ENCODE measurements at places on chromosomes 2 and 18. TPM values are rescaled to one million over a fixed set of nuclear protein-coding genes. Genes with fewer than 3 reads are reported as not detected.

GRCh38 chr2:173667014-173667413 lies 298.2 kb downstream of the SP3 start:
- H3K4me3 ChIP-seq, result no peak overlapping the region
- peaks cover 13% of the 10 kb centered on the region for H3K27me3 ChIP-seq
- no peak overlapping the region for H3K27ac ChIP-seq
- no peaks in the 10 kb centered on the region for H3K4me1 ChIP-seq
- H3K36me3 ChIP-seq, result no peaks in the 10 kb centered on the region

DNA sequence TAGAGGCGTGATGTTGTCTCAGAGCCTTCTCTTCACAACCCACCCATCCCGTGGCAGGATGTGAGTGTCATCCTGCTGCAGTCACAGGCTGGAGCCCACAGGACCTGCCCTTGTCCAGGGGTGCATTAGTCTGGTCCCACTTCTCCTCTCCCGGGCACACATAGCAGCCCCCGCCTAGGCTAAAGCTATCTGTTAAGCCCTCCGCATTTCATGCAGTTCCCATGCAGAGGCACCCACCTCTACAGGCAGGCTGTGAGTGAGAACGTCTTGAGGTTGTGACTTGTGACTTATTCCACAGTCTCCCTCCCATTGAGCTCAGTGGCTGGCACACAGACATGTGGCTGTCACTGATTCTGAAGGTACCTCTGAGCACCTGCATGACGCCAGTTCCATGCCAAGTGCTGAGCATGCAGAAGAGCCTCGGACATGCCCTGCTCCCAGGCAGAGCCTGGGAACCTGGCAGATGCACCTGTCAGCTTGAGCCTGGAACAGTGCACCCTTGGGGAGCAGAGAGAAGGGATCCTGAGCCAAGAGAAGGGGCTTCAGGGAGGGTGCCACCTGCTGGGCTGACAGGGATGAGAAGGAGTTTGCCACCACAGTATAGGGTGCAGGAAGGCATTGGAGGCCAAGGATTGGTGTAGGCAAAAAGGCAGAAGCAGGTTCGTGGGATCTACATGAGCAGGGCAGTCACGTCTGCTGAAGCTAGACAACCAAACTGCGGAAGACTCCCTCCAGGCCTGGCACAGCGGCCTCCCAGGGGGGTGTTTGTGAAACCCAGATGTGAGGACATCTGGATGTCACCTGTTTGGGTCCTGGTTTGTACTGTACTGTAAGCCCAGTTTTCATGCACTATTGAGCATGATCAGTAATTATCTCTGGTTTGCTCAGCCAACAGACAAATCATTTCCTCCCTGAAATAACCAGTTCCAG lies 213.6 kb downstream of the GLI2 start:
- DNase-seq, result no peak
- H3K27me3 ChIP-seq, result no peaks in the 10 kb centered on the region
- H3K36me3 ChIP-seq, result no peaks in the 10 kb centered on the region
- H3K4me3 ChIP-seq, result no peak overlapping the region
- peaks cover 7% of the 10 kb centered on the region for H3K4me1 ChIP-seq

- peaks cover 31% of the 10 kb centered on the region for H3K4me1 ChIP-seq
- no peak overlapping the region for H3K4me3 ChIP-seq
- H3K27ac ChIP-seq, result no peak overlapping the region
- no peak for DNase-seq
Observed at GRCh38 chr2:105881286-105882136, 136.8 kb downstream of the NCK2 start.

DNA sequence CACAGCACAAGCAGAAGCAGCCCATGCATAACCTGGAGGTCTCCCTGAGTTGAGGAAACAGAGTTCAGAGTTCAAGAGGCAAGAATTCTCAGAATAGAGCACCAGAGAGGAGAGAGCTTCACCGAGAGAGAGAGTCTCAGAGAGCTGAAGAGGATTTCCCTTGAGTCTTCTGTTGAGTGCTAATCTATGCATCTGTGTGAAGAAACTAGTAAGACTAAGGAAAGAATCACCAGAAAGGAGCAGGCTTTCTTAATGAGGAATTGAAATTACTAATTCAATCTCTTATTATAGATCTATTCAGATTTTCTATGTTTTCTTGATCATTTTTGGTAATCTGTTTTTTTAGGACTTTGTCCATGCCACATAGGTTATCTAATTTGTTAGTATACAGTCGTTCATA lies 89.3 kb upstream of the CTAGE1 start:
- no peaks in the 10 kb centered on the region for H3K4me1 ChIP-seq
- no peak for DNase-seq
- no peaks in the 10 kb centered on the region for H3K36me3 ChIP-seq
- H3K27ac ChIP-seq, result no peak overlapping the region

DNA sequence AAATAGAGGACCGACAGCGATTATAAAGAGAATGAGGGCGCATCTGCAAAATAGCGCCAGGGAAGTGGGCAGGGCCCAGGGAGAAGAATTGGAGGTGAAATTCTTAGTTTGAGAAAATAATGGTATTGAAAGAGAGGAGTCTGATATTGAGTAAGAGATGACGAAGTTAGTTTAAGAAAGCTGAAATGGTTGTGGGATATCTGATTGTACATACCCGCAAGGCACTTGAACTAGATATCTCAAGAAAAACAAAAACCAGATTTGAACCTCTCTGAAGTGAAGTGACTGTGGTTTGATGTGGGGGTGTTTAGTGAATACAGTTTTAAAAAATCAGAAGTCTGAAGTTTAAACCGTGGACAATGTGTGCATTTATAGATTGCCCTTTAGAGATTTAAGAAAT lies 38.9 kb downstream of the ZNF532 start:
- no peaks in the 10 kb centered on the region for H3K36me3 ChIP-seq
- DNase-seq, result no peak
- H3K27me3 ChIP-seq, result peaks cover 17% of the 10 kb centered on the region
- no peak overlapping the region for H3K4me3 ChIP-seq
- H3K4me1 ChIP-seq, result no peaks in the 10 kb centered on the region
- no peak overlapping the region for H3K27ac ChIP-seq

- H3K27me3 ChIP-seq, result peaks cover 2% of the 10 kb centered on the region
- DNase-seq, result no peak
- peaks cover 4% of the 10 kb centered on the region for H3K36me3 ChIP-seq
- no peak overlapping the region for H3K27ac ChIP-seq
- H3K4me1 ChIP-seq, result peaks cover 6% of the 10 kb centered on the region
Observed at GRCh38 chr2:8059255-8059654, 622.6 kb upstream of the ID2 start.

DNA sequence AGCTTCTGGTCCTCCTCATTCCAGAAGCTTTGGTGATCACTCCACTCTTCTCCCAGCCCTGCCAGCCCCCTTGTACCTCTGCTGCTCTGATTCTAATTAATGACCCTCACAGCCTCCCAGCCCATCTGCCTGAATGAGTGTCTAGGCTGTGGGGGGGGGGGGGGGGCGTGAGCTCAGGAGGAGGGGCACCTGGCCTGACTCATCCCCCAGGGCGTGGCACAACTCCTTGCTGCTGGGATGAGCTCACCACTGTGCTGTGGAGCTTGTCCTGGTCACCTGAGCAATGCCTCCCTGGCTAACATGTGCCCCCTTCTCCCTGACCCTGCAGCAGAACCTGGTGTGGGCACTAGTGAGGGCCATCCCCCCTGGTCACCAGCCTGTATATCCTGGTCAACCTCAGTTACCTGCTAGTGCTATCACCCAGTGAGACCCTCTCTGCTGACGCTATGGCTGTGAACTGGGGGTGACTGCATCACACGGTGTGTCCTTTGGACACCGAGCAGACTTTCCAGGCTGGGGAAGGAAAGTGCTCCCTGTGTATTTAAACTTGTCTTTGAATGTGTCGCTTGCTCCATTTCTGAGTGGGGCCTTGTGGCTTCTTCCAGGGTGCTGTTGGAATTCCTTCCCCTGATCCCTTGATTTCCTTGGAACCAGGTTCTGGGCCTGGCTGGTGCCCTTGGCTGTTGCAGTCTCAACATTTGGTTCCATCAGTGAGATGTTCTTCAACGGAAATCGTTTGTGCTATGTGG lies 41.5 kb upstream of the PUM2 start:
- no peak overlapping the region for H3K27ac ChIP-seq
- no peak for DNase-seq
- peaks cover 18% of the 10 kb centered on the region for H3K27me3 ChIP-seq
- no peaks in the 10 kb centered on the region for H3K4me1 ChIP-seq
- H3K4me3 ChIP-seq, result no peak overlapping the region
- H3K36me3 ChIP-seq, result no peaks in the 10 kb centered on the region

The ANKZF1 gene
- total RNA-seq, result 177 TPM

Data from activated naive CD8-positive, alpha-beta T cell treated with anti-CD3 and anti-CD28 coated beads, Interleukin-2, amount 10 ng/mL, durations not matched to agents 7 days and 5 days (primary cell).